HAP-1 (cell line): ENCODE measurements at places on chromosomes 12 and 14.

GRCh38 chr12:4562034-4562657, at the start of gene DYRK4:
TSS of gene DYRK4 (plus strand) at chr12:4562208. CDS start at chr12:4562246, 38 bp downstream.
- DNase-seq: peak; percentile 62

DNA sequence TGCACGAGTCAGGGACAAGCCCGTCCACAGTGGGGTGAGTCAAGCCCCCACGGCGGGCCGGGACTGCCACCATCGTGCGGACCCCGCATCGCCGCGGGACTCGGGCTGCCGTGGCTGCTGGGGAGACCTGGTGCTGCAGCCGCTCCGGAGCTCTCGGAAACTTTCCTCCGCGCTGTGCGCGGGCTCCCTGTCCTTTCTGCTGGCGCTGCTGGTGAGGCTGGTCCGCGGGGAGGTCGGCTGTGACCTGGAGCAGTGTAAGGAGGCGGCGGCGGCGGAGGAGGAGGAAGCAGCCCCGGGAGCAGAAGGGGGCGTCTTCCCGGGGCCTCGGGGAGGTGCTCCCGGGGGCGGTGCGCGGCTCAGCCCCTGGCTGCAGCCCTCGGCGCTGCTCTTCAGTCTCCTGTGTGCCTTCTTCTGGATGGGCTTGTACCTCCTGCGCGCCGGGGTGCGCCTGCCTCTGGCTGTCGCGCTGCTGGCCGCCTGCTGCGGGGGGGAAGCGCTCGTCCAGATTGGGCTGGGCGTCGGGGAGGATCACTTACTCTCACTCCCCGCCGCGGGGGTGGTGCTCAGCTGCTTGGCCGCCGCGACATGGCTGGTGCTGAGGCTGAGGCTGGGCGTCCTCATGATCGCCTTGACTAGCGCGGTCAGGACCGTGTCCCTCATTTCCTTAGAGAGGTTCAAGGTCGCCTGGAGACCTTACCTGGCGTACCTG, 1.1 kb downstream of the PDE3A start:
- peak; percentile 6 for DNase-seq

DNA sequence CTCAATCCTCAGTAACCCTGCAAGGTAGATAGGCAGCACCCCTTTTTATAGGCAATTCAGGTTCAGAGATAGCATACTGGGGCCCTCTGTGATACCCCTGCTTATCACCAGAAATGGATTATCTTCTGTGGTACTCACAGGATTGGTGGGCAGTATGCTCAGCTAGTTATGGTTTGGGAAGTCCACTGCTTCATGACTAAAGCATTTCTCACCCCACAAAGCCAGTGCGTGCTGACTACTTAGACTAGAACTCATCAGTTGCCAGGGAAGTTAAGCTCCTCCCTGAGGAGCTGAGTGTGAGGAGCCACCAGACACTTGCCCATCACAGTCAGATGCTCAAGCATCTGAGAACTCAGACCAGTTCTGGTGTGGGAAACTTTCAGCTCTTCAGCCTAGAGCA, 76.3 kb downstream of the SCAF11 start:
- DNase-seq: no peak

DNA sequence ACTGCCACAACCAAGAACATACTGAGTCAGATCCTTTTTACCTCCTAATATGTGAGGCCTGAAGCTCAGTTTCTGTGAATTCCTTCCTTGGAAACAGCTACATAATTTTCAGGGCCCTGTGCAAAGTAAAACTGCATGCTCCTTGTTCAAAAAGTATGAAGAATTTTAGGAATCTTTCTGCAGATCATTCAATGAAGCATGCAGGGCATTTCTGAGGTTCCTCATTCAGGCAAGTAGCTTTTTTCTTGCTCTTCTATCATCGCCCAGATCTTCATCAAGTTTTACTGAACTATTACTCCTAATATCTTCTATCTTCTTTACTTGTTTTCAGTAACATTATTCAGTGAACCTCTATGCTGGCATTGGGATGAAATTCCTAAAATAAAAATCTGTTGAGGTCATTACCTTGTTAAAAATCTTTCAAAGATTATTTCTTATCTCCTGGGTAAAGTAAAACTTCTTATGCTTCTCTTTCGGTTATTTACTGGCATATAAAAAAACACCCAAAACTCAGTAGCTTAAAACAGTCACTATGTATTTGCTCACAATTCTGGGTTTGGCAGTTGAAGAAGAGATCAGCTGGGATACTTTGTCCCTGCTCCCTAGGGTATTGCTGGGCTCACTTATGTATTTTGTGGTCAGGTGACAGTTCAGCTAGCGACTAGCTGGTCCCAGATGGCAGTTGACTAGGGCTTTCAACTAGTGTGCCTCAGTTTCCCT, 42.6 kb upstream of the KRR1 start:
- no peak for DNase-seq

DNA sequence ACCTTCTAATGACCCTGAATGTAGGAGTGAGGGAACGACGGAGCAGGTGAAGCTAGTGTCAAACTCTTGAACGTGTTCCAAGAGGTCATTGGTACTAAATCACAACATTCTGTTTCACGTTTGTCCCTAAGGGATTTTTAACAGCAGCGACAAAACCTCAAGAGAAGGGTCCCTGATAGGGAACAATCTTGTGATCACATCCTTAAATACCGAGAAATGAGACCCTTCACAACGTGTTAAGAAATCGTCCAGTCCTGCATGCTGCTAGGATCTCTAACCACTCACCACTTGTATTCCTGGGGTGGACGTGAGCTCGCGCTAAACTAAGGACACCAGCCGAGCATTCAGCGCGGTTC, 134.1 kb upstream of the KRAS start:
- no peak for DNase-seq

DNA sequence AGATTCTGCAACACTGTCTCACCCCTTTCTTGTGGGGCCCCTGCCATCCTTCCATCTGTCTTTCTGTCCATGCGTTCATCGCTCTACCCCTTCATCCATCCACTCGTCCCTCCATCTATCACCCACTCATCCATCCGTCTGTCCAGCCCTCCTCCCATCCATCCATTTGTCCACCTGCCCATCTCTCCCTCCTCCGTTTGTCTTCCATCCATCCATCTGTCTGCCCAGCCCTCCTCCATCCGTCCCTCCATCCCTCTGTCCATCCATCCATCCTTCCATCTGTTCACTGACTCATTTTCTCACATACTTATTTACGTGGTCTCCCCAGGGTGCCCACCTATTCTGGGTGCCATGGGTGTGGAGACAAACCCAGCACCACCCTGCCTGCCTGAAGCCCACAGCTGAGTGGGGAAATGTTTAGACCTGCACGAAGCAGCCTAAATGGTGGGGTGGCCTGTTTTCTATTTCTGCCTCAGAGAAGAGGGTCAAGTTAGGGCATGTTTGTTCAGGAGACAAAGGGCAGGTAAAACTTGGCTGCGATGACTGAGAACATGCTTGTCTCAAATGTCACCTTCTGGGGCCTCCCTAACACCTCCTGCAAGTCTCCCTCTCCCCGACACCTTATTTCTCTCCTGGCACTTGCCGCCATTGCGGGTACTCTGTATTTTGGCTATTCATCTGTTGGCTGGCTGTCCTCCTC, 2.8 kb upstream of the SLC25A47 start:
- DNase-seq: no peak
